Activated naive CD4-positive, alpha-beta T cell (primary cell): ENCODE measurements at places on chromosomes 1 and 21.

DNA sequence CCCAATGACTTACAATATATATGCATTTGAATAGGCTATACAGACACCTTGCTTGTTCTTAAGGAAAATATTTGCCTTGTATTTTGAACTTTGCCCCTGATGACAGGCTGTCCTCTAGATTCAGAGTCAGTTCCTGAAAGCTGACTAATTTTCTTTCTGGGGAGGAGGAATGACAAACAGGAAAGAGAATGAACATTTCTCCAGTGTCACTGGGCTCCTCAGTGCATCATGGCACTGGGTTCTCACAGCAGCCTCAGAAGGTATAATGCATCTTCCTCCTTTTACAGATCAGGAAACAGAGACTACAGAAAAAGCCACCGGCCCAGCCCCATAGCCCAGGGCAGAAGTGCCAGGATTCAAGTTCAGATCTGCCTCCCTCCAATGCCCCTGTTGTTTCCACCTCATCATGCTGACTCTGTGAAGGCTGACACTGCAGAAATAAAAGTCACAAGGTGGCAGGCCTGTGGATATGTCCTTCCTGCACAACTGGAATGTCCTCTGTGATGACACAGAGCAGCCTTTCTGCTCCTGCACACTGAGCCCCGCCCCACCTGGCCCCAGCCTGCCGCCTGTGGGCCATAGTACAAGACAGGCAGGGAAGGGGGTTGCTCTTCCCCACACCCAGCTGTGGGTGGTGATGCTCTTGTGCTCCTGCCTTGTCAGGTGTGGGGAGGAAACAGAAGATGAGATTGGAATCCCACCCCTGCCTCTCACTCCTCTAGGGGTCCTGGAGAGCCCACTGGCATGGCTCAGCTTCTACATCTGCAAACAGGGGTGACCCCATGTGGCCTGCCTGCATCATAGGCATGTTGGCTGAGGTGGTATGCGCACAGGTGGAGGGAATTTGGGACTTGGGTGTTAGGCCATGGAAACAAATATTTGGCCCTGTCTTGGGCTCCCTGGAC is 6.4 kb downstream of the TTC22 start:
- no peak for DNase-seq

DNA sequence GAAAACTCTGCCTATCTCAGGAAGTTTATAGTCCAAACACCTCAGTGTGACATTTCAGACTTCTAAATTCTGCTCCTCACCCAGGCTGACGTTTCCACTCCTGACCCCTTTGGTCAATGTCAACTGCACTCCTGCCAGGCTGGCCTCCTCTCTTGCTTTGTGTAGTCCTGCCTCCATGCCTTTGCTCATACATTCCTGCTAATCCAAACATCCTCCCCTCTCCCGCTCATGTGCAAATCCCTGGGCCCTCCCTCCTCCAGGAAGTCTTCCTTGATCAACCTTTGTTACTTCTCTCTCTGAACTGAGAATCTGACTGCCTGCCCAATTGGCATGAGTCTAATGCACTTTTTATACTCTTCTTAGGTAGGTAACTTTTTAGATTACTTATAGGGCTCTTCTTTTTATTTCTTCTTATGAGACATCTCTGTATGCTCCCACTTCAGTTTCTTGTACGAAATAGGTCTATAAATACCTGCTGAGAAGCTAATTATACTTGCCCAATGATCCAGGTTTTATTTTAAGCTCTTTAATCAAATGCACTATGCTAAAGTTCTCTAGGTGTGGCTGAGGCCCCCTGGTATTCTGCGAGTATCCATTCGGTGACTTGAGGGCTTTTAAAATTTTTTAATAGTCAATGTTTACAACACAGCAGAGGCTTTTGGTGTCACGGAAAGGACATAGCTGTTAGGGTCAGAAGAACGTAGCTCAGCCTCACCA is 128.1 kb downstream of the PLXNA2 start:
- no peak for DNase-seq

DNA sequence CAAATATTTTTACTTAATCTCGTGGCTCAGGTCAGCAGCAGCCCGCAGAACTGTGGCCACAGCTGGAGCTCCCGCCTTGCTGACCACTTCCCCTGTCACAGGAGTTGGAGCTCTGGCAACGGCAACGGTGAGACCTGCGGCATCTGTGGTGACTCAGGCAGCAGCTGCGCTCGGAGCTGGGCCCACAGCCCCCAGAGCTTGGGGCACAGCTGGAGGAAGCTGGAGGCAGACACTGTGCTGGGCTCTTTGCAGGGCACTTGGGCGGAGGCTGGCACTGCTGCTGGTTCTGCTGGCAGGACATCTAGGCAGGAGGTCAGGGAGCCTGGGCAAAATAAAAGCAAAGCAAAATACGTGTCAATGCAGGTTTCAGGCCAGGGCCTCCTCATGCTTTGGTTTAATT is at the start of gene LCE3A:
Gene LCE3A (minus strand): TSS at position 301 of the 400 bp plus-strand sequence. CDS start 0 bp downstream, at position 301.
- no peak for DNase-seq

DNA sequence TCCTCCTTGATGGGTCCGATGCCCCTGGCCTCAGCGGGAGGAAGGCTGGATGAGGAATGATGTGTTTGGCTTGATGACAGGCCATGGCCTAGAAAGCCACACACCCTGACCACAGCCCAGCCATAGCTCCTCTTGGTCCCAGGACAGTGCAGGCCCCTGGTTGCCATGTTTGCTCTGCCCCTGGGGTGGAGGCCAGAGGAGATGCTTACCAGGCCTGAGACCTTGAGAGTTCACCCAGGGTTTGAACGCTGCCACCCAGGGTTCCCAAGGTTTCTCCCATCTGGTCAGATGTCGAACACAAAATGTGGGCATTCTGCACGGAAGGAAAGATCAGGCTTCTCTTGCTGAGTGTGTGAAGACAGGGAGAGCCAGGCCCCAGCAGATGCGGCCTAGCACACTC is 2.6 kb downstream of the C1orf226 start:
- DNase-seq: no peak
